ENCODE measurements at places on chromosomes 7 and 10. TPM values are rescaled to one million over a fixed set of nuclear protein-coding genes. Genes with fewer than 3 reads are reported as not detected.

Gene AKR1C4
- total RNA-seq: not detected

DNA sequence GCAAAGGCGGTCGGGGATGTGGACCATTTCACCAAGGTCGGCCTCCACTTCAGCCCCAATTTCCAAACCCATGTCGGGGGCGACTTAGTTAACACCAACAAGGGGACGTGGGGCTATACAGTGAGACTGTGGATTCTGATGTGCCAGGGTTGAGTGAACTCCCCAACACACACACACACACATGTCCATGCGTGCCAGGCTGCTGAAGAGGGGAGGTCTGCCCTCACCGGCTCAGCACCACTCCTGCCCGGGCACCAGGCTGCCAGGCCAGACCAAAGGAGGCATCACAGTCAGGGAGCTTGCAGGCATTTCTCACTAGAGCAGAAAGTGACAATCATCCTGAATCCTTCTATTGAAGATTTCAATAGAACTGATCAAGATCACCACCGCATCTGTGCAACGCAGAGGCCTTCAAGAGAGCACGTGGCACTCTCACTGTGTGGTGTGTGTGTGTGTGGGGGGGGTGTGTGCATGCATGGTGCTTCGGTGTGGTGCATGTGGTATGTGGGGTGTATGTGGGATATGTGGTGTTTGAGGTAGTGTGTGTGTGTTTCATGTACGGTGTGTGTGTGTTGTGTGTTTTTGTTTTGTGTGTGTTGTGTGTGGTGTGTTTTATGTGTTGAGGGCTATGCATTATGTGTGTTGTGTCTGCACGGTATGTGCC, 403.5 kb upstream of the RNF32 start:
- no peak for DNase-seq

DNA sequence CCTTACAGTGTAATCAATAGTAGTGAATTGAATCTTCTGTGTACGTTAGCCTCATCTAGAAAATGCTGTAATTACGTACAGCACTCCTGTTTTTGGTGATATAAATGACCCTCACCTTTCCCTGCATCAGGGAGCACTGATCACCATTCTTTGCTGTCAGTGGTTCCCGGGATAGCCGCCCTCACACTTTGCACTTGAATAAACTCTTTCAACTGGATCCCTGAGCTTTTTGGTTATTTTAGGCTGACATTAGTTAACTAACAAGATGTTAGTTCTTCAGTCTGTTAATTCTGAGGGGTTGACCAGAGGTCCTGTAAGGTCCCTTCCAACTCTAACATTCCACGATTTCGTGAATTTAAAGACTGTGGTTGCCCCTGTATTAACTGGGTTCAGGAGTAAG, 23.4 kb upstream of the ZC3HAV1 start:
- no peak for DNase-seq

- no peak for DNase-seq
These were observed 80.5 kb downstream of the ELAPOR2 start for GRCh38 chr7:86978808-86979506.

- no peak for DNase-seq
These were observed 10.7 kb downstream of the CALD1 start for GRCh38 chr7:134789967-134790685.

DNA sequence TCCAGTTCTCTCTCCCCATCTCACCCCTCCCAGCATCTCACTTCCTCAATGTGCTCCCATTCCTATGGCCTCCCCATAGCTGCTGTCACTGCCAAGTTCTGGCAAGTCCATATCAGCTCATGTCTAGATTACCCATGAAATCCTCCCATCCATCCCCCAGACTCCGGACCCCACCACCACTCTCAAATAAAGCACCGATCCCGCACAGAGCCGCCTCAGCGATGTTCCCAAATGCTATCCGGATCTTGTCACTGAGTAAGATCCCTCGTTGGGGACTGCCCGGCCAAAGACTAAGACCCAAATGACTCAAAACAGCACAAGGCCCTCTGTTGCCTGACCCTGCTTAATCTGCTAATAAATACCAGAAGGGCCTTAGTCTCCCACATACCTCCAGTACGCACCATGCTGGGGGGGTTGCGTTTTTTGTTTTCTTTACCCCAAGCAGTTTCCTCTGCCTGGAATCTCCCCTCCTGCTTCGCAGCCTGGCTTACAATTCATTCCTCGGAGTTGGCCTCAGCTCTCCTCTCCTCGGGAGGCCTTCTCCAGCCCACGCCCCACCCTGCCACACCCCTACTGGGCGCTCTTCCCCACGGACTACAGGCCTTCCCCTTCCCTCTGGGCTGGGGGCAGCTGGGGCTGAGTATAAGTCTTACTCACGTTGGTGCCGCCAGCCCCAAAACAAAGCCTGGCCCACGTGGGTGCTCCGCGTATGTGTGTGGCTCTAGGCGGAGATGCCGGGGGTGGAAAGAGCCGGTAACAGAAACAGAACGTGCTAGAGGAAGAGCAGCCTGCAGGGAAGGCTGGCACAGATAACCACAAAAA, 1.8 kb upstream of the DUSP5 start:
- no peak for DNase-seq

DNA sequence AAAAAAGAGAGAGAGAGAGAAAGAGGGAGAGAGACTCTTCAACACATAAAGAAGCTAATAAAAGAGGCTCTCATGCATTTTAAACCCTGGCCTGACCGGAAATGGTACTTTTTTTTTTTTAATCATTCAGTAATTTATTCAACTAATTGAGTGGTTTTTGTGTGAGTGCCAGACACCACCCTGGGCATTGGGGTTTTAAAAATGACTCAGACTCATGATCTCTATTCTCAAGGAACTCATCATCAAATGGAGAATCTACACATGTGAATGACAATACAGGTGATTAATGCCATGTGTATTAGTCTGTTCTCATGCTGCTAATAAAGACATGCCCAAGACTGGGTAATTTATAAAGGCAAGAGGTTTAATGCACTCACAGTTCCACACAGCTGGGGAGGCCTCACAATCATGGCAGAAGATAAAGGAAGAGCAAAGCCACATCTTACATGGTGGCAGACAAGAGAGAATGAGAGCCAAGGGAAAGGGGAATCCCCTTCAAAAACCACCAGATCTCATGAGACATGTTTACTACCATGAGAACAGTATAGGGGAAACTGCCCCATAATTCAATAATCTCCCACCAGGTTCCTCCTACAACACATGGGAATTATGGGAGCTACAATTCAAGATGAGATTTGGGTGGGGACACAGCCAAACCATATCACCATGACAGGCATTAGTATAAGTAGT, 158.5 kb upstream of the AUTS2 start:
- no peak for DNase-seq

GRCh38 chr10:65675236-65675635, 1250.6 kb upstream of the LRRTM3 start:
- DNase-seq: no peak

Gene KEL
- 0.57 TPM for total RNA-seq

Gene CPED1
- total RNA-seq: 48.7 TPM

Measured in cardiac septum (tissue), 1 donor.